ENCODE measurements at places on chromosomes 1 and 21.

- DNase-seq: no peak
Observed at GRCh38 chr1:109229531-109230127, 15.9 kb downstream of the SARS1 start.

GRCh38 chr1:171793636-171794035, 12.2 kb downstream of the METTL13 start:
- no peak for DNase-seq

GRCh38 chr1:186948535-186948934, 119.8 kb downstream of the PLA2G4A start:
- no peak for DNase-seq

GRCh38 chr1:155125946-155126555, 1.6 kb upstream of the EFNA1 start:
- DNase-seq: no peak

DNA sequence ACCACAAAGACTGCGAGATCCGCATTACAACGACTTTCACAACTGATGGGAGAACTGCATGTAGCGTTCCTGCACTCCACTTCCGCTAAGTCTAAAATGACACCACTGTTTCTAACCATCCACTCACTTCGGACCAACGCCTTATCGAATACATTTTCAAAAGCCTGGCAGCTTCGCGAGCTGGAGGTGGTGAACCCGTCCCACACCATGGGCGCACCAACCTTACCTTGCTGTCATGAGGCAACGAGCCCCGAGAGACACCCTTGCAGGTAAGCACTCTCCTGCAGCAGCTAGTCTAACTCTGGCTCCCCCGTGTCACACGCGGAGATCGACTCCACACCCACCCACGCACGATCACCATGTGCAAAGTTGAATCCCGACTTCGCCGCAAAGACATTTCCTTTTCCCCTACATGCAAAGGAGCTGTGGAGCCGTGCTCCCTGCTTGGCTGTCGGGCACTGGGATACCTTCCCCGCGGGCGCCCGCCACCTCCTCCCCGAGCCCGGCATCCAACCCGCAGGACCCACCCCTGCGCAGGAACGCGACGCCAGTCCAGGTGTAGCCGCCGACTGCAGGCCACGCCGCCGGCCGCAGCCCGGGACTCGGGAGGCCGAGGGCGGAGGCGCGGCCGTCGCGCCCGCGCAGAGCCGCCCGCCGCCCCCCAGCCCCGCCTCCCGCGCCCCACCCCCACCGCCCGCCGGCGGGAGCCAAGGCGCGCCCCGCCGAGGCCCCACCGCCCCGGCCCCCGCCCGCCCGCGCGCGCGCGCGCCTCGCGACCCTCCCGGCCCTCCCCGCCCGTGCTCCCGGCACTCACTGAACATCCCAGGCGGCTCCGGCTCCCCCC, 629 bp downstream of the TAF5L start:
- DNase-seq: peak; percentile 26

- peak; percentile 46 for DNase-seq
Observed at GRCh38 chr1:1216770-1217620, 3.0 kb upstream of the TNFRSF4 start.

GRCh38 chr1:18556364-18556763, 74.3 kb upstream of the PAX7 start:
- DNase-seq: no peak

- DNase-seq: no peak
Observed at GRCh38 chr21:33096426-33096825, 26.5 kb downstream of the OLIG1 start.

DNA sequence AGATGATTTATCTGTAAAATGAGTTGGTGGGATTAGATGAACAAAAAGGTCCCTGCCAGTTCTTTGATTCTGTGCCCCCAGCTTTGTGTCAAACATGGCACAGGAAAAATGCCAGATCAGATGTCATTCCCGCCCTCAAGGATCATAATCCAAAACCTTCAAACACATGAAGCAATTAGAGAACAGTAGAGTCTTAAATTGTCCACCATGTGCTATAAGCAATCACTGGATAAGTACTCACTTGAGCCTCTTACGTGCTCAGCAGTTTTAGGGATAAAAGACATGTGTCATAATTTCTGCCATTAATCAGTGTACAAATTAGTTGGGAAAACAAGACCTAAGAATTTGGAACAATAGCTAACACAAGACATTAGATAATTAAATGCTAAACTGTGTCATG, 15.4 kb upstream of the KIAA0040 start:
- DNase-seq: no peak

DNA sequence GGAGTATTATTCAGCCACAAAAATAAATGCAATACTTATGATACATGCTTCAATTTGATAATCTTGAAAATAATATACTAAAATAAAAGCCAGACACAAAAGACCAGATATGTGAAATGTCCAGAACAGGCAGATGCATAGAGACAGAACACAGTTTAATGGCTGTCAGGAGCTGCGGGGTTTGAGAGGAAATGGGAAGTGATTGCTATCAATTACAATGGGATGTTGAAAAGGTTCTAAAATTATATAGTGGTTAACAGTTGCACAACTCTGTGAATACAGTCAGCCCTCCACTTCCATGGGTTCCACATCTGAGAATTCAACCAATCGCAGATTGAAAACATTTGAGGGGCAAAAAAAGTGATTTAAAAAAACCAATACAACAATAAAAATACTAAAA, 54.0 kb downstream of the LTN1 start:
- no peak for DNase-seq

GRCh38 chr1:61520401-61520800, 204.5 kb downstream of the TM2D1 start:
- no peak for DNase-seq

- DNase-seq: no peak
Observed at GRCh38 chr1:37688926-37689325, 3.4 kb upstream of the CDCA8 start.

DNA sequence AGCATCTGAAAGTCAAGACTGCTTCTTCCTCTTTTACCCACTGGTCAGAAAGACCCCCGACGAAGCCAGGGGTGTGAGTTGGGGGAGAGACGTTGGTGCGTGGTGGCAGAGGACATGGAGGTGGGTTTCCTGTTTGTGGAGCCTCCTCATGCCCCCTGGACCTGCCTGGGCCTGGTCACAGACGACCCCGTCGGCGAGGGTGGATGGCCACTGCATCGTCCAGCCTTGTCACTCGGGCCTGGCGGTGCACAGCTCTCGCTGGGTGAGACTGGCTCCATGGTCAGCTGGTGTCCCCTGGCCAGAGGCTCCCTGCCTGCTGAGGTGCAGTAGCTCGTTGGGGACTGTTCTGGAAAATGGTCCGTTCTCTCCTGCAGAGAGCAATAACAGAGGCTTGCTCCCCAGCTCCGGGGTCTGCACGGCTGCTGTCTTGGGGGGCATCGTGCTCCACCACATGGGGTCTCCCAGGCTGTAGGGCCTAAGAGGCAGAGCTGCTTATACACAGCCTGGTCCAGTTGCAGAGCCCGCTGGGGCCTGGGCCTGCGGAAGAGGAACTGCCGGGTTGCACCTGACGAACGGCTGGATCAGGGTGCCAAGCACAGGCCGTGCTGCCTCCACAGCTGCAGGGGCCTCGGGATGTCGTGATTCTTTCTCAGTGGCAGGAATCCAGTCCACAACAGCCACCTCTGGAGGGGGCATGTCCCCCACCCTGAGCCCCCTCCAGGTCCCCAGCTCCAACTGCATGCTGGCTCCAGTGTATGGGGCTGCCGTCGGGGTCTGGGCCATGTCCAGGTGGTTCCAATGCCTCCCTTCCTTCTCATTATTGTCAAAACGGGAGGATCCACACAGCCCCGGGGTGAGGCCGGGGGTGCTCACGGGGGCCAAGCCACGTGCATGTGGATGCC, 18.0 kb upstream of the ACTRT2 start:
- DNase-seq: no peak

GRCh38 chr1:58769809-58770320, 14.0 kb downstream of the JUN start:
- DNase-seq: no peak

DNA sequence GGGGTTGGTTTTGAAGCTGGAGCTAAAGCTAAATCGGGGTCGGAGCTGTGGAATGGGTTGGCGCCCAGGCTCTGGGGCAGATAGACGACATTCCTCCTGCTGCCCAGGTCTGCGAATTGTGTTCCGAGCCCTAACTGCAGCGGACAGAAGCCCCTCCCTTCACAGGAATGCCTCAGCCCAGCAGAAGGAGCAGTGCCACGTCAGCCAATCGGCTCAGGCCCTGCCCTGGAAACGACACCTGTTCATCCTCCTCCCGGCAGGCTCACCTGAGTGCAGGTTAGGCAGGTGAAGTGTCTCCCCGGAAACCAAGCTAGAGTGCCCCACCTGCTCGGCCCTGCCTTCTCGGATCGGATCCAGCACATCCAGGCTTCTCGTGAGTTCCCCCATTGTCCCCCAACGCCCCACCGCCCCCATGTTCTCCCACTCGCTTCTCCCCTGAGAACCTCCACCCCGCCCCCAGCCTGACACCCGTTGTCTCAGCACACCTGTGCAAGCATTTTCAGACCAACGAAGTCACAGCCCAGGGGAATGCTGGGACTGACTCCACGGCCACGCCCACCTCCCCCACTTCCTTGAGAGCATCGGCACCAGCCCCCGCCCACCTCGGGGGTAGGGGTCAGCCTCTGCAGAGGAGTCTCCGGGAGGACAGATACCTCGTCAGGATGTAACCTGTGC, 775 bp downstream of the TMEM125 start:
- no peak for DNase-seq

GRCh38 chr1:16251381-16251780, 14.4 kb upstream of the CPLANE2 start:
- DNase-seq: no peak

DNA sequence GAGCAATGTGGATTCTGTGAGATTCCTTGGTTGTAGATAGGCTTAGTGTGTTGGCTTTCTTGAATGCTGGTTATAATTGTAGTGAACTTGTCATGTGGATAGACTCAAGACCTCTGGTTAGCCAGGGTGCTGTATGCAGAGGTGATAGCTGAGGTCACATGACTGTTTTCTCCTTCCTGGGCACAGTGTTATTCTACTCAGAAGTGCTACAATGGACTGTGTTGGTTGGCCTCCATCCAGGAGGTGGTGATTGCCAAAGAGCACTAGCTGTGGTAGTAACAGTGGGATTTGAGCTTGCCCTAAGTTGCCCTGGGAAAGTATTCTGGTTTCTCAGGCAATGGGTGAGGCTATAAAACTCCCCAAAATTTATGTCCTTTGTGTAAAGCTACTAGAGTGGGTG, 71.6 kb downstream of the SH3BGR start:
- no peak for DNase-seq

DNA sequence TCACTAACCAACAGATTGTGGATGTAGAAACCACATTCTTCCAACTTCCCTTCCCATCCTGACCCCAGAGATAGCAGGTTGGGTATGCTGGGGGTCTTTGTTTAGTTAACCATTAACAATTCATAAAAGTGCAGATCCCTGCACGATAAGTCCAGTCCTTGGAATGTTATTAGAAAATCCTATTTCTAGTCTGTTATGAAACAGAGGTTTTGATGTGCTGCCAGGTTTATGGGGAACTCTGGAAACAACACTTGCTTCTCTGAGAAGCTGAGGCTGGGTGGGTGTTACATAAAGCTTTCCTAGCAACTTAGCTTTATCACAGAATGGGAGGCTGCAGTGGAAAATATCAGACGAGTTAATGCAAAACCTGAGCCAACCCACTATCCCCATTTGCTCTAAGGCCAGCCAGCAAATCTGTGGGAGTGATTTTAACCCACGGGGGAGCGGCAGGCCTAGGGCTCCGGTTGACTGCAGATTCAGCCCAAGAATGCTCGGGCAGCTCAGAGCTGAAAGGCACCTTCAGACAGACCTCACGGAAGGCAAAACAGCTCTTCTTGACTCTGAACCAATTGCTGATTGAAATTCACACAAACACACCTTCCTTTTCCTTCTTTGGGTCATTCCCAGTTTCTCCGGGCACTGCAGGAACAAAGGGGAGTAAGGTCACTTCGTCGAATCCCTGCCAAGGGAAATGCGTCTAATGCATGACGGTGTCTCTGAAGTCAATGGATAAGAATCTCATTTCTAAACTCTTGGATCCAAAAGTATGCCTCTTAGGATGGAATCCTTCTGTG, 111.7 kb upstream of the IRF2BP2 start:
- no peak for DNase-seq

DNA sequence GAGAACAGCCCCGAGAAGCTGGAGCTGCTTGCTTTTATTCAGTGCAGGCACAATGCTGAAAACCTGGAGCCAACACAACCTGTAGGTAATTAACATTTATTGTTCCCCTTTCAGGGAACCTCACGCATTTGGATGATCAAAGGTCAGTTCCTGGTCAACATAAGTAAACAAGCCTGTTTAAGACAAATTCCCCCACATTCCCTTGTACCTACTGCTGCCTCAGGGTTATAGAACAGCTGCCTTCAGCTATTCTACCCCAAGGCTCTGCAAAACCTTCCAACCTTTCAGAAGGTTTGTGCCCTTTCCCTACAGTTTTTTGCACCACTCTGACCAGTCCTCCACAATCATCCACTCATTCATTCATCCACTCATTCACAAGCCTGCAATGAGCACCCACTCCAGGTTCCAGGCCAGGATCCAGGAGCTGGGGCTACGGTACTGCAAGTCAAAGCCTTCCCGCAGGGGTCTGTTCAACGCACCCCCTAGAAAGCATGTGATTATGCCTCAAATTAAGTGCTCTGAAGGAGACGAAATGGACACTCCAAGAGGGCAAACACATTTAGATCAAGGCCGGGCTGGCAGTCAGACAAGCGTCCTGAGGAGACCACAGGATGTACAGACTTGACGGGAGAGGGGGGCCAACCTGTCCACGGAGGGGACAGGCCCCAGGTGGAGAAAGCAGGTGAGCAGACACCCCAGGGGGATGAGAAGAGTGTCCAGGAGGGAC, 683.9 kb downstream of the MATN1 start:
- no peak for DNase-seq

GRCh38 chr1:86150553-86151055, 6.0 kb downstream of the COL24A1 start:
- no peak for DNase-seq

GRCh38 chr1:7136166-7136953, 351.1 kb downstream of the CAMTA1 start:
- no peak for DNase-seq

- DNase-seq: no peak
Observed at GRCh38 chr1:76352741-76353435, 278.3 kb downstream of the ST6GALNAC3 start.

DNA sequence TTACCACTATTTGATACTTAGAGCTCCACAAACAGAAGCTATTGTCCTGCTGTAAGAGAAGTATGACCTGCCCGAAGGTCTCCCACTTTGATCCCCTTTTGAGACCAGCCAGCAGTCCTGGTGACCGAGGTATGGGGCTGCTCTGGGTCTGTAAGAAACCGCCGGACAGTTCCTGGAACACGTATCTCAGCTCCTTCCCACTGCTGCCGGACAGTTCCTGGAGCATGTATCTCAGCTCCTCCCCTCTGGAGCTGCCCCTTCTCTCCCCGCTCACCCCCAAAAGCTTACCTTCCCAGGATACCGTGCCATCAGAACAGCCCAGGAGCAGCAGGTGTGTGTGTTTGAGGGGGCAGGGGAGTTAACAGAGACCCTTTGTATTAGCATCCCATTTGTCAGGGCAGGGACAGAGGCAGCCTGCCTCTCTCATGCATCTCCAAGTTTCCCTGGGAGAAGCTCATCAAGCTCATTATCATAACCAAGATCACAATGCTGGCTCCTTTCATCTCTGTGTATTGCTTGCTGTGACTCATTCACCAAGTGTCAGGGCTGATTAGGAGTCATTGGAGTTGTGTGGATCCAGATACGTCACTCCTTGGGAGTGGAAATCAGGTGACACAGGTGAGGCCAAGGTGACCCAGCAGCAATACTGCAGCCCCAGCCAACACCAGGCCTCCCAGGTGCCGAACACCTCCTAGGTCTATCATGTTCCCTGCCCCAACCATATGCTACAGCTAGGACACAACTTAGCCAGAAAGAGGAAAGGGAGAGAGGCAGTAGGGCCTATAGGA, 25.3 kb downstream of the OPTC start:
- DNase-seq: no peak

Data from effector CD4-positive, alpha-beta T cell (primary cell).